ENCODE measurements at places on chromosomes 11 and 22.

GRCh38 chr11:12390687-12391110 lies 13.3 kb downstream of the PARVA start:
- no peak for DNase-seq

GRCh38 chr22:20918663-20919218 lies 1.5 kb downstream of the CRKL start:
- no peak for DNase-seq

DNA sequence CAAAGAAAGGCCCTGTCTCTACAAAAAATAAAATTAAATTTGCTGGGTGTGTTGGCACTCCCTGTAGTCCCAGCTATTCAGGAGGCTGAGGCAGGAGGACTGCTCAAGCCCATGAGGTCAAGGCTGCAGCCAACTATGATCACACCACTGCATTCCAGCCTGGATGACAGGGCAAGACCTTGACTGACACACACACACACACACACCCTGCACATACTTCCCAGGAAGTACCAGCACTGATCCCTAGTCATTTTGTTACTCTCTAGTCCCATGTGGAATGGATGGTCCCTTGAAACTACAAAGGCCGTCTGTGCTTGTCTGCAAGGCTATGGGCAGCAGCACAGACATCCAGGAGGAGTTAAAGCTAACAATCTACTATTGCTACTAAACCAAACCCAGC lies 59.7 kb upstream of the CYP2D6 start:
- no peak for DNase-seq

DNA sequence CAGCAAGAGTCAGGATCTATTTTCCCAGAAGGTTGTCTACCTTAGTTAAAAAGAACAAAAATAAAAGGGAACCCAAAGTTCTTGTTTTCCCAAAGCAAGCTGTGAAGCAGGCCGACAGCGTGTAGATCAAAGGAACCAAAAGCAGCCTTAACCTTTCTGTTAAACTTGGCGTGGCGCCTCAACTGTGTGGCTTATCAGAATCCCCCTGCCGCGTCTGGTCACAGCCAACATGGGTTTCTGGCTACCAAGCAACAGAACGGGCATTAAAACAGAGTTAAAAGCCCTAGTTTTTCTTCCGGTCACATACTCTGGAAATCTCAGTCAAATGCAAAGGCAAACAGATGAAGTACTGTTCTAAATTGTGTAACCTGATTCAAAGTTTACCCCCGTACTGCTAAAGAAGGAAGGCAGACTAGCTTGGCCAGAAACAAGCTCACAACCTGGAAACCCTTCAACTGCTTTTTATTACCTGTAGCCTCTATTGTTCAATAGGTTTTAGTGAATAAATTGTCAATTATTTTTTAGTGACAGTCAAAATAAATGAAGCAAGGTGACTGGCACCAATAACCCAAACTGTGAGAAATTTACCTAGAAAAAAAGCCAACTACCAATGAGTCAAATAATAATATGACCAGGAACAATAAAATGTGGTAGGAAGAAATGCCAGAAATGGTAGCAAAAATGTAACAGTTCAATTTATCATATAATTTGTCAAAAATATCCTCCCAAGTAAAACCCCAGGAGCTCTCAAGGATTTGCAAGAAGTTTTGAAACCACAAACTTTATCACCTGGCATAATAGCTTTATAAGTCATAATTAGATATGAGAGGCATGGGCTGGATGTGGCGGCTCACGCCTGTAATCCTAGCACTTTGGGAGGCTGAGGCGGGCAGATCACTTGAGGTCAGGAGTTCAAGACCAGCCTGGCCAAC lies 21.4 kb downstream of the CHKA start:
- peak; percentile 5 for DNase-seq

DNA sequence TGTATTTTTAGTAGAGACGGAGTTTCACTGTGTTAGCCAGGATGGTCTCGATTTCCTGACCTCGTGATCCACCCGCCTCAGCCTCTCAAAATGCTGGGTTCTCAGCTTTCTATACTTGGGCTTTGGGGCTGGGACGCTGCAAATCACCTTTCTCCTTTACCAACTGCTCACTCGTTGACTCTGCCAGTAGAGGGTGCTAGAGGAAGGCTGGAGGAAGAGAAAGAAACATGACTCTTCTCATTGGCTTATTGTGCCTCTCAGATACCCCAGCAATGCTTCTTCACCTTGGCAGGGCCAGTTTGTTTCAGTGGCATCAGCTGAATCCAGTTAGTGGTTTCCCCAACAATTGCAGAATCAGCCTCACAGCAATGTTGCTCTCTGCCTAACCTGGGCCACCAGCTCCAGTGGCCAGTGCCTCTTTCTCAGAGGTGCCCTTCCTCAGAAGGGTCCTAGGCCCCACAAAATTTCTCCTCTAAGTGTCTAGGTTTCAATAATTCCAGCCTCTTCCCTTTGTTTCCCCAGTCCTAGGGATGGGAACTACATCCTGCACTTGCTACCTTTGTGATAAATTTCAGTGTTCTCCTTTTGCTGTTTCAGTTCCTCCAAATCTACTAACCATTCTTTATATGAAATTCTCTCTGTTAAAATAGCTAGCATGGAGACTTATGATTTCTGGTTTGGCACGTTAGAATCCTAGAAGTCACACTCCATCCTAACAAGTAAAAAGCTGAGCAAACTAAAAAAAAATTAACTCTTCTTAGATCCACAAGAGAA lies 71.5 kb upstream of the VSTM5 start:
- DNase-seq, result no peak

GRCh38 chr11:7874056-7874455 lies 57.0 kb downstream of the OR10A6 start:
- no peak for DNase-seq

GRCh38 chr11:110293389-110293788 lies 3.0 kb downstream of the RDX start:
- no peak for DNase-seq

DNA sequence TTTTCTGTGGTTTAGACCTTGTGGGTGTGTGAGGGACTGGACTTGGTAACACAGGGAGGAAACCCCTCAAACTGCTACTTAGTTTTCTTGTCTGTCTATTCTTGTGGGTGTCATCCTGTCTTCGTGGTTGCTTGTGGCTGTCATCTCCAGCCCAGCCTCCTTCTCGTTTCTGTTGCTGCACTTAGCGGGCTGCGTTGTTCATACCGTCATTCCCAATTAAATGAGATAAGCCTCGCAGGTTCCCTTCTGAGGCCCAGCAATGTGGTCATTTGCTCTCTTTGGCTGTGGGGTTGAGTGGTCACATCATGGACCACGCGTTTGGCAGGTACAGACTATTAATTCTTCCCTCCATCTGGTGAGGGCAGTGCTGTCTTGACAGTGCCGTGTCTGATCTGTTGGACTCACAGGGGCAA lies 18.8 kb downstream of the PANX1 start:
- no peak for DNase-seq

GRCh38 chr11:60925868-60926267 lies 1.6 kb downstream of the TMEM132A start:
- no peak for DNase-seq

DNA sequence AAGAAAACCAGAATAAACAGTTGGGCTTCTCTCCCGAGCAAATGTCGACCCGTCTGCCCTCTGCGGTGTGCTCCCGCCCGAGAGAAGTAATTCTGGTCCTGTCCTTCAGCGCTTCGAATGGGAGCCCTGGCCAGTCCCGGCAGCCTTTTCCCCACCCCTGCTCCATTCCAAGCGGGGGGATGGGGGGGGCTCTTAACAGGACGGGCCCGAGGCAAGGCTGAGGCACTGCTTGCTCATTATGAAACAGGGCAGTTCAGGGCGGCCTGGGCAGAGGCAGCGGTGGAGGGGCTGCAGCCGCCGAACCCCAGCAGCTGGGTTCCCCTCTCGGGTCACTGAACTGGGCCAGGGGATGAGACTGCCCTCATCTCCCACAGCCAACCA lies 9.1 kb downstream of the BACE1-AS start:
- no peak for DNase-seq

DNA sequence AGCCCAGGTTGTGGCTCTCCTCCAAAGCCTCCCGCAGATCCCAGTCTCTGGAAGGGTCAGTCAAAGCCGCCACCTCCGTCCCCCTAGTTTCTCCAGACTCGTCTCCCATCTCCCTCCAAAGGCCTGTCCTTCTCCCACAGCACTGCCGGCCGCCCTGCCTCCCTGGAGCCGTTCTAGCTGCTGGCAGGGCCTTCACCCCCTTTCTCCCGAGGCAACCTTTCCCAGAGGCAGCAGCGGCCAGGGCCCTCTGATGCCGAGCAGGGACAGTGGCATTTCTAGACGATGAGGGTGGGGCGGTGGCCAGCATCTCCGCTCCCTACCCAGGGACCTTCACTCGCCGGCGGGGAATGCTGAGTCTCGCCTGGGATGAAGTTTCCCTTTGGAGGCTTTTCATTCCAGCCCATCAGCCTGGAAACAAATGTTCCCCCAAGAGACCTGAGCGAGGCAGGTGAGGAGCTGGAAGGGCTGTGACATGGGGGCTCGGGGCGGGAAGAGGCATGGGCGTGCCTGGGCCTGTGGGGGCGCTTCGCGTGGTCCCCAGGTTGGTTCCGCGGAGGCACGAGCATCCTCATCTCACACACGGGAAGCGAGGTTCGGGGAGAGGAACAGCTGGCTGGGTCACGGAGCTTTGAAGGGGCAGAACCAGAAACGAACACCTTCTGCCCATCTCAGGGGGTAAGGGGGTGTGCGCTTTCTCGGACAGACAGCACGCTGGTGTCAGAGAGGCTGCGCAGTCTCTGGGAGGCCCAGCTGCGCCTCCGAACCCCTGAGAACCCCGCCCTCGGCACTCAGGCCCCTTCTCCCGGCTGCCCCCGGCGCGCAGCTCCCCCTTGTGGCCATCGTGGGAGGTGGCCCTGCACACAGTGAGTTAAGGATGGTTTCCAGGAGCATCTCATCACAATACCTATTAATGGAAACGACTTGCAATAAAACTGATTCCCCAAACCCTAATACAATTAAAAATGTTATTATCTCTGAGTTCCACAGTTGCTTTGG lies 18.1 kb upstream of the KLHL35 start:
- no peak for DNase-seq

GRCh38 chr11:2390725-2391151 lies 9.8 kb upstream of the TSSC4 start:
- no peak for DNase-seq

DNA sequence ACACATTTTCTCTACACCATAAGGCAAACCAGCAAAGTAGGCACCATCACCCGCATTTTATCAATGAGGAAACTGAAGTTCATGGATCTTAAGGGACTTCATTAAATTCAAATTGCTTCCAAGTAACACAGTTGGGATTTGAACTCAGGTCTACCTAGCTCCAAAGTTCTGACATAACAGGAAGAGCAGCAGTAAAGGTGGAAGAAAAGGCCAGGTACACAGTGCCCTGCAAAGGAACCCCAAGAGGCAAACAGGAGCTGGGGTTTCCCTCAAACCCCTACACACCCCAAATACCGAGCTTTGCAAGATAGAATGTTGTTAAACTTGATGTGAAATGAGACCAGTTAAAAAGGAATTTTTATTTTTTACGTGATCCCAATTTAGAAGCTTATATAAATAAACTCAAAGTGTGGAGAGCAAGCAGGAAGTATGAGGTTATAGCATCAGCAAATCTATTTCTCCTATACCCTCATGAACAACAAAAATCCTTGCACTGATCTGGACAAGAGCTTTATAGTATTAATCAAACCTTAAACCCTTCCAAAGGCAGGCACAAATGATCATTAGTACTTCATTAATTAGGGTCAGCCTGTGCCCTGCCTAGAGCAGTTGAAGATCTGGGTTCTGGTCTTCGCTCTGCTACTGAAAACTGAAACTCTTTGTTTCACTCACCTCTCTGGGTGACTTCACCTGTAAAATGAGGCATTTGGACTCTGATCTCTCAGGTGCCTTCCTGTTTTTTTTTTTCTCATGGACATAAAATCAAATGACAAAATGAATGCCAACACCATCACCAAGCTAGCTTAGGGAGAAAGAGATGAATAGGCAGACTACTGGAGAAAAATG lies 36.5 kb downstream of the SYTL2 start:
- DNase-seq, result no peak
